ENCODE measurements at places on chromosomes 3 and 15.
A peak's percentile ranks its signal among the peaks of the same experiment; 100 is the strongest.

DNA sequence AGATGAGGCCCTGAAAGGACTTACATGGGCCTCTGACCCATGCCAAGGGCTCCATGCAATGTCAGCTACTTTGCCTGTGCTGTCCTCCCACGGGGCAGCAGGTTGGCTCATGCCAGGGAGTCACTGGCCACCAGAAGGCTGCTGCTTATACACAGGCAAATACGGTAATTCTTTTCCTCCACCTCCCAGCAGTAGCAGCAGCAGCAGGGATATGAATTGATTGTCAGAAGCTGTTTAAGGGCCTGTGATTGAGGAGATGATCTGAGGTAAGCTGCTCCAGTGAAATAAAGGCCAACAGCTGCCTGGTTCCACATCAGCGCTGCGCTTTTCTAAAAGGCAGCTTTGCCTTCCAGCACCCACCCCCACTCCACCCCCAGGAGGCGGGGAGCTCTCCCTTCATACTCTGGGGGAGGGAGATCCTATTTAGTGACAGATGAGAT lies 250.5 kb downstream of the SHQ1 start:
- DNase-seq, result no peak

- DNase-seq, result peak; percentile 36
Measured at GRCh38 chr3:107927361-107928083, 163.3 kb downstream of the CD47 start.

DNA sequence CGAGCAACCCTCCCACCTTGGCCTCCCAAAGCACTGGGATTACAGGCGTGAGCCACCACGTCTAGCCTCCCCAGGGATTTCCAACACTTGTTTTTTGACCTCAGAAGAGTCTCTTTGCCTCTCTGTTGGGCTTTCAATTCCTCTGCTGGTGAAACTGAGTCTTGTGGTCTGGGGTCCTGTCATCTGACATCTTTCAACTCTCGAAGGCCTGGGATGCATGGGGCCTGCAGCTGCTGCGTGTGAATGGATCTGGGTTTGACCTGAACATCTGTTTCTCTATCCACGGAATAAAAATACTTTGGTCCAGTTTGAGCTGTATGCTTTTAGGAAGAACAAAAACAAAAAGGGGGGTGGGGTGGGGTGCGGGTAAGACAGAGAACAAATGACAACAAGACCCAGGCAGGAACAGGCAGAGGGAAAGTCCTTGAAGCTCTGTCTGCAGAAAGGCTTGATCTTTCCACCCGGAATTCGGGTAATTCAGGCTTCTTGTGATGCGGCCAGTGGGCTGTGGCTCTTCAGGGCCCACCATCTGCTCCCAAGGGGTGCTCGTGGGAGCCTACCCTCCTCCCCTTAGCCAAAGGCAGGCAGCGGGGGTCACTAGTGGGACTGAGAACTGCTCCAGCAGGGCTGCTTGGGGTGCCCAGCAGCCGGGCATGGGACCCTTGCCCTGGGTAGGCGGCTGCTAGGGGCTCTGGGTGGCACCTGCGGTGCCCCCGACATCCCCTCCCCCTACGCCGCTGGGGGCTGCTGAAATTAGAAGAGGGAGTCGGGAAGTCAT lies 71.5 kb downstream of the SLC12A8 start:
- DNase-seq, result no peak

- DNase-seq, result no peak
Measured at GRCh38 chr3:13665582-13666226, 116.8 kb downstream of the FBLN2 start.

DNA sequence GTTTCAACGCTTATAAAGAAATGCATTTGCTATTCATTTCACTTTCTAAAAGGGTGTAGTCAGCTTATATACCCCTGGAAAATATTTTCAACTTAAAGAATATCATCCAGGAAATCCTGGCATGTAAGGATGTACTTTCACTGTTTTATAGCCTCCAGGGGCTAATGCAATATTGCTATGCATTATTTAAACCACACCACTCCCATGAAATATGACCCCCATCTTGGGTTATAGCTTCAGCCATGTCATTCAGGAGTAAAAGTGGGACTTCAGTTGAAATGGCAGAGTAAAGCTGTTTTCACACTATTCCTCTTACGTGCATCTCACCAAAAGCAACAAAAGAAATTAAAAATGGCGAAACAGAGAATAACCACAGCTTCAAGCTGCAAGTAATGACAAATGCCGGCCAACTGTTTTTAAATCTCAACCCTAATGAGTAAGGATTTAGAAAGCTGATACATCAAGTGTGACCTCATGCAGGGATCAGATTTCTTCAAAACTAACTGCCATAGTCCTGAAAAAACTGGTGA lies 84.5 kb downstream of the COL6A6 start:
- no peak for DNase-seq
